ENCODE measurements at places on chromosomes 1 and 21.

DNA sequence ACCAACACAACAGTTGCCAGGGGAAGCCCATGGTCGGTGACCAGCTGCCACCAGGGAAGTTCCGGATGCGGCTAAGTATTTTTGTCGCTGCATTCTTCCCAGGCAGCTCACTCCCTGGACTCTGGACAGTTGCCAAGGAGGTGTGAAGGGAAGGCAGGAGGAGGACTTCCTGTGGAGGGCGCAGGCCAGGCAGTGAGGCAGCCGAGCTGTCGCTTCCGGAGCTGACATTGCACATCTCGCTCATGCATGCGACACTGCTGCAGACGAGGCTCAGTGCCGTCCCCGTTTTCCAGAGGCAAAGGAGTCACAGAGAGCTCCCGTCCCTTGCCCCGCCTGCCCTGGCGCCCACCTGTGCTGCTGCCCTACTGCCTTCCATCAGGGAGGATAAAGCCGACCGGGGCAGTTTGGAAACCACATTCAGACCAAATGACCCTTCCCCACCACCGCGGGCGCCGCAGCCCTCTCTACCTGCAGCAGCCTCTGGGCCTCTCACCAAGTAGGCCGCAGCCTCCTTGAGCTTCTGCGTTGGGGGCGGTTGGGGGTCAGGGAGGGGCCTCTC lies 81.4 kb downstream of the NENF start:
- DNase-seq, result no peak

DNA sequence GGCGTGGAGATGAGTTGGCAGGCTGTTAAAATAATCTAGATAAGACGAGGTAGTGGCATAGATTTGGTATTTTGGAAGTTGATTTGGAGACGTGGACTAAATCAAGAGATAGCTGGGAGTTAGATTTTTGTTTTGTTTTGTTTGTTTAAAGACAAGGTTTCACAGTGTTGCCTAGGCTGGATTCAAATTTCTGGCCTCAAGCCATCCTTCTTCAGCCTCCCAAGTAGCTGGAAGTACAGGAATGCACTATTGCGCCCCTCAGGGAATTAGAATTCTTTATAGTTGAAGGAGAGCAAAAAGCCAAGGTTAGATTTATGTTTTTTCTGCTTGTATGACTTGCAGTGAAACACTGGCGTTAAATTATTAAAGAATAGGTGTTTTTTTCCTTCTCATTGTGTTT lies 22.3 kb upstream of the SNRPE start:
- DNase-seq, result no peak

- no peak for DNase-seq
These were observed 8.1 kb upstream of the ADCY10 start for GRCh38 chr1:167922023-167922422.

DNA sequence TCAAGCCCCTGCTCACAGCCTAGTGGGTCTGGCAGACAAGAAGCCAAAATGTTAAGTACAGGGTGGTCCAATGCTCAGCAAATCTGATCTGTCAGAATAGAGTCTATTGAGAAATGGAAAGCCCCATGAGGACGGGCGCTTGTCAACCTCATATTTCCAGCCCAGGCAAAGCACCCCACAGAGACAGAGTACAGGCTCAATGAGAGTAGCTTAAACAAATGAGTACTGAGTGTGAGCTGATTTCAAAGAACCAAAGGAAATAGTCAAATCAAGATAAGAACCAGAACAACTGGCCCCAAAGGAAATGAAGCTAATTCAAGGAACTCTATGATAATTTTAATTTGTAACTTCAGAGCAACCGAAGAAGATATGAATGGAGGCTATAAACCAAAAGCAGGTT lies 44.6 kb upstream of the SLC30A1 start:
- DNase-seq, result no peak

DNA sequence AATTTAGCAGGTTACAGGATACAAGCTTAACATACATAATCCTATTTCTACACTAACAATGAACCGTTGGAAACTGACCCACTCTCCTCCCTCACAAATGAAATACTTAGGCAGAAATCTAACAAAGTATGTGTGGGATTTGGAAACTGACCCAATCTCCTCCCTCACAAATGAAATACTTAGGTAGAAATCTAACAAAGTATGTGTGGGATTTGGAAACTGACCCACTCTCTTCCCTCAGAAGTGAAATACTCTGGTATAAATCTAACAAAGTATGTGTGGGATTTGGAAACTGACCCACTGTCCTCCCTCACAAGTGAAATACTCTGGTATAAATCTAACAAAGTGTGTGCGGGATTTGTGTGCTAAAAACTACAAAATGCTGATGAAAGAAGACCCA lies 60.3 kb downstream of the TRAF5 start:
- no peak for DNase-seq

DNA sequence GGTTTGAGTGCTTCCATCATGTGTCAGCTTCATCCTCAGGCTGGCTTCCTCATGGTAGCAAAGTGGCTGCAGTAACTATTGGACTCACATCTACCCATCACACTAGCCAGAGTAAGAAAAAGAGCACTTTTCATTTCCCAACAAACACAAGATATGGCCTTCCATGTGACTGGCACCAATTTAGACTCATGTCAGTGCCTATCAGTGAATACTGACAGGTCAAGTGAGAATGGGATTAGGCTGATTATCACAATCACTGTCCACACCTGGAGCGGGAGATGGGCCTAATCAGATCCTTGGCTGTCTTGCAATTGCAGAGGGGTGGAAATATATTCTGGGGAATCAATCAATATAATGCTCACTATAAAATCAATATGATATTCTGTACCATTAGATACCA lies 2.9 kb upstream of the RABGAP1L start:
- no peak for DNase-seq

DNA sequence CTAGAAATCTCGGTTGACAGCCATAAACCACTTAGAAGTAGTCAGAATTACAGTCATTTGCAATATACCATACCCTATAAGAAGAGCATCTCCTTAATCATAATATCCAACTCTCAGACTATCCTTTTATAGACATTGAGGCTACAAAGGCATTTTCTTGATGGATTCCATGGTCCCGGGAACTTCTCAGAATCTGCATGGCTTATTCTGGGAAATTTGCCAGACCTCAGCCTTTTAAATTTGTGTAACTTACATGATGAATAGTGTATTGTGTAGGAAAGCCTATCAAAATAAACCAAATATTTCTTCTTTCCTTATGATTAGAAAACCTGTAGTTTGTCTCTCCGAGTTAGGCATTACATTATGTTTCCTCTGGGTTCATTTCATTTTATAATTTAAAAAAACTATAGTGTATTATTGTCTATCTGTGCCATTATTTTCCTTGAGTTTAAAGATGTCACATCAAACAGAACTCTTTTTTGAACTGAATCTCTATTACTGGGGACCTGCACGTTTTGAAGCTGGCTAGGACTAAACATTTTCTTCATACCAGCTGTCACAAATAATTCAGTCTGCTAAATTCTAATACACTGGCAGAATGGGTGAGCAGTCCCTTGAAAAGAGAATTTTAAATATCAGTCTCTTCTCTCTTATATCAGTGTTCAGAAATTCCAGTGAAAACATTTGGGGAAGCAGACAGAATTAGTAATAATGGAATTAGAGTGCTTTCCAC lies 102.9 kb downstream of the GABPA start:
- no peak for DNase-seq
